ENCODE measurements at places on chromosomes 16 and 17.

GRCh38 chr17:59617156-59617732 is 2.5 kb upstream of the CLTC start:
- DNase-seq = peak; percentile 34

GRCh38 chr16:23071196-23072083 is 77.8 kb downstream of the USP31 start:
- DNase-seq = no peak

- DNase-seq = peak; percentile 30
Observed at GRCh38 chr16:56608876-56609462, 585 bp downstream of the MT2A start.

DNA sequence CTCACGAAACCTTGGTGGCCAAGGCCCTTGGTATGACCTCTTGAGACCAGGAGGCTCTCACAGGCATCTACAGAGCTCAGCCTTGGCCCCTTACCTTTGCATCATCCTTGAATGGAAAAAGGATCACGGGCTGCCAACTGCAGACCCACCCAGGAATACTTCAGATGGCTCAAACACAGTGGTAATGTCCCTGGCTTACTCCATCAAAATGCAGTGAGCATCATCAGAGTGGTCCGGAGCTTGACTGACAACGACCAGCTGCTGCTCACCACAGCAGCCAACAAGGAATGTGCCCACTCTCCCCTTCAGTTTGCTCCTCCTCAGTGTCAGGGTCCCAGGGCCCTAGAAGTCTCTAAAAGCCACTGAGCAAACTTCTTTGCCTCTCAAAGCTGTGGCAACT is 17.6 kb upstream of the MYH3 start:
- DNase-seq = no peak

- peak; percentile 14 for DNase-seq
Observed at GRCh38 chr17:57552114-57552624, 192.9 kb downstream of the CCDC182 start.
